ENCODE measurements at places on chromosomes 11 and 22. TPM values are rescaled to one million over a fixed set of nuclear protein-coding genes. Genes with fewer than 3 reads are reported as not detected.
A peak's percentile ranks its signal among the peaks of the same experiment; 100 is the strongest.

- peaks cover 14% of the 10 kb centered on the region for H3K4me1 ChIP-seq
- peak overlapping the region; percentile 49 for H3K4me3 ChIP-seq
- H3K36me3 ChIP-seq, result no peaks in the 10 kb centered on the region
Measured at GRCh38 chr22:46421267-46421666, 85.8 kb downstream of the TRMU start.

- no peaks in the 10 kb centered on the region for H3K36me3 ChIP-seq
- peaks cover 8% of the 10 kb centered on the region for H3K4me1 ChIP-seq
- no peak for DNase-seq
- H3K4me3 ChIP-seq, result no peak overlapping the region
Measured at GRCh38 chr22:24440718-24441405, 13.5 kb downstream of the ADORA2A start.

GRCh38 chr11:122258446-122259194 lies 142.6 kb upstream of the BLID start:
- no peaks in the 10 kb centered on the region for H3K4me1 ChIP-seq
- no peak for DNase-seq
- H3K27ac ChIP-seq, result no peak overlapping the region

- no peaks in the 10 kb centered on the region for H3K4me1 ChIP-seq
- peaks cover 5% of the 10 kb centered on the region for H3K27me3 ChIP-seq
- H3K4me3 ChIP-seq, result no peak overlapping the region
Measured at GRCh38 chr11:7844521-7844920, 47.8 kb upstream of the OR5P2 start.

DNA sequence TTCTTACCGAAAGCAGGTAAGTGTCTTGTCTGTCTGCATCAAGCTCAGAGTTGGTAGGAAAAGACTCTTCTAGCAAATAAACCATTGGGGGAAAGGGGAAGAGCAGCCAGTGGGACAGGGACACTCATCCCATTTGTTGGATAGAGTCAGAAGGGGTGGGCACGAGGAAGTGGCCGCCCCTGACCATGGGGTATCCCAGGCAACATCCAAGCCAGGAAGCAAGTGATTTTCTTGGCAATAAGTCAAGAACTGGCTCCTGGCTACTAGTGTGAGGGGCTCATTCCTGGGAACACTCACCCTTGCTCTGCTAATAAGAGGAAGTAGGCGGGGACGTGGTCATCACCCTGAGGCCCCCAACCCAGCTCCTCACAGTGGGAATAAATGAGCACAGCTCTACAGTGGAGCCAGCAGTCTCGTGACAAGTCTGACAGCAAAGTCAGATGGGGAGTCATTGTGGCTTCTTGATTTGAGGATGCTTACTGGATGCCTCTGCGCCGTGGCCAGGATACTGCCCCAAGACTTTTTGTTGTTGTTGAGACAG lies 6.7 kb downstream of the SLC25A18 start:
- H3K27me3 ChIP-seq, result peaks cover 2% of the 10 kb centered on the region
- no peaks in the 10 kb centered on the region for H3K4me1 ChIP-seq
- H3K4me3 ChIP-seq, result no peak overlapping the region
- no peaks in the 10 kb centered on the region for H3K36me3 ChIP-seq
- DNase-seq, result no peak

The TBX10 gene
- polyA plus RNA-seq, result not detected

DNA sequence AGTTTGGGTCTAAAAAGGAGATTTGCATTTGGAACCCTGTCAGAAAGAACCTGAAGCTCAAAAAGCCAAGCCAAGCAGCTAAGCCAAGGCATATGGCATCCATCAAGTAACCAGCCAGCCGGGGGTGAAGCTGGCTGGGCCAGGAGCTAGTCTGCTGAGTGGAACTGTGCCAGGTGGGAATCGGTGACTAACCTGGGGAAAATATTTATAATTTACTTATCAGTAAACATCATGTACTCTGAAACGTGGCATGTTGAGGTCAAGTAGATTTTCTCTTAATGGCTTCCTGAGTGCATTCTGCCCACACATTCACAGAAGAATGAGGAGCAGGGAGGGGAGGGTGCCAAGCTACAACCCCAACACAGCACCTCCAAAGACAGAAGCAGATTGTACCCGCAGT lies 70.5 kb upstream of the SESN3 start:
- H3K27ac ChIP-seq, result no peak overlapping the region
- H3K36me3 ChIP-seq, result no peaks in the 10 kb centered on the region
- H3K4me3 ChIP-seq, result no peak overlapping the region
- H3K4me1 ChIP-seq, result peaks cover 5% of the 10 kb centered on the region
- DNase-seq, result no peak

DNA sequence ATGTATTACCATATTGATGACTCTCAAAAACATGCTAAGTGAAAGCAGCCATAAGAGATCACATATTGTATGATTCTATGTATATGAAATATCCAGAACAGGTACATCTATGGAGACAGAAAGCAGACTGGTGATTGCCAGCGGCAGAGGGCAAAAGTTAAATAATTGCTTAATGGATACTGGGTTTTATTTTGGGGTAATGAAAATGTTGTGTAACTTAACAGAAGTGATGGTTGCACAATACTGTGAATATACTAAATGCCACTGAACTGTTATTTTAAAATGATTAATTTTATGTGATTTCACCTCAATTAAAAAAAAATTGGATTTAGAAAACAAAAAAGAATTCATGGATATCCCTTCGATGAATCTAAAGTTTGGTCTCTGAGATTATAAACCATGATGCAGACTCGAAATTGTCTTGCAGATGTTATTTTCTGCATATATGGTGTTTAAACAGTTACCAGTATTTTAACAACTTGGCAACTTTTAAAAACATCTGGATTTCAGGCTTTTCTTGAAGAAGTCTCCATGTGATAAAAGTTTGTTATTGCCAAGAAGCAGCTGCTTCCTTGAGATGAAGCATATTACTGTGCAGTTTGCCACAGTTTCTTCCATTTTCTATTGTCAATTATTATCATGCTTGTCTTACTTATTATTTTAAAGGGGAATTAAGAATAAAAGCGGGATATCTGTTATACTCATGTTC lies 38.1 kb downstream of the LARGE2 start:
- no peak overlapping the region for H3K4me3 ChIP-seq
- H3K27me3 ChIP-seq, result no peaks in the 10 kb centered on the region
- DNase-seq, result no peak
- peaks cover 1% of the 10 kb centered on the region for H3K4me1 ChIP-seq
- H3K27ac ChIP-seq, result no peak overlapping the region
- H3K36me3 ChIP-seq, result peaks cover 15% of the 10 kb centered on the region

DNA sequence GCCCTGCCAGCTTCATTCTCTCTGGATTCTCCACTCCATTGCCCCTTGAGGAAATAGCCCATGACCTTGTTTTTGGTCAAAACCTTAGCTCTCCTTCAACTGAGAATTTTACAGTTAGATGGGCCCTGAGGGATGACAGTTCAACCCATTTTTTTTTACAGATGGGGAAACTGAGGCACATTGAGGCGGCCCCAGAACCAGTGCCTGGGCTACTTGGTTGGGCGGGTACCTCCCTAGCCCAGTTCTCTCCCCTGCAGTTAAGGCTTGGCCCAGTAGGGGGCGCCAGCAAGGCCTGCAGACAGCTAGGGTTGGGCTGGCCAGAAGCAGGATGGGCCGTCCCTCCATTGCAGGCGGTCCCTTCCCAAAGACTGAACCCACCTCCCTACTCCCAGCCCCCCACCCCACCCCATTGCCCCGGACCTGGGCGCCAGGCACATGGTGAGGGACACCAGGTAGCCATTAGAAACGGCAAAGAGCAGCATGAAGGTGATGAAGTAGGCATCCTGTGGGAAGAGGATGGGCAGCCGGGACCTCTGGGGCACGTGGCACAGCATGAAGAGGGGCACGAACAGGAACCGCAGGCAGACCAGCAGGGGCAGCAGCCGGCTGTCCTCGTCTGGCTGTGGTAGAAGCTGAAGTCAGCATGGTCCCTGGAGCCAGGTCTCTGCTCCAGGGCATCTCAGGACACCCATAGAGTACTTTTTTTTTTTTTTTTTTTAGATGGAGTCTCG lies 7.6 kb downstream of the SLC29A2 start:
- H3K27me3 ChIP-seq, result no peaks in the 10 kb centered on the region
- no peak overlapping the region for H3K4me3 ChIP-seq
- DNase-seq, result peak; percentile 52
- no peak overlapping the region for H3K27ac ChIP-seq
- no peaks in the 10 kb centered on the region for H3K36me3 ChIP-seq

The ATG16L2 gene
- 11.4 TPM for polyA plus RNA-seq

DNA sequence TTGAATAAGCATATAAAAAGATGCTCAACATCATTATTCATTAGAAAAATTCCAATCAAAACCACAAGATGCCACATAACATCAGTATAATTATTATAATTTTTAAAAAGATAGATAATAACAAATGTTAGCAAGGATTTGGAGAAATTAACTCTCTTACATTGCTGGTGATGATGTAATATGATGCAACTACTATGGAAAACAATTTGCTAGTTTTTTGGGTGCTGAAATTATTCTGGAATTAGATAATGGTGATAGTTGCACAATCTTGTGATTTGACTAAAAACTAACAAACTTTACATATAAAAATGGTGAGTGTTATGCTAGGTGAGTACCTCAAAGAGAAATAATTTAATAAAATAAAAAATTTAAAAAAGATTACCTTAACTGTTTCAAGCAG lies 412.2 kb downstream of the LRRC4C start:
- no peak overlapping the region for H3K27ac ChIP-seq
- DNase-seq, result no peak
- H3K36me3 ChIP-seq, result no peaks in the 10 kb centered on the region
- H3K27me3 ChIP-seq, result peaks cover 3% of the 10 kb centered on the region

The OR52E4 gene
- polyA plus RNA-seq, result not detected

- DNase-seq, result no peak
Measured at GRCh38 chr22:48209473-48210197, 1447.2 kb downstream of the TBC1D22A start.

- no peaks in the 10 kb centered on the region for H3K36me3 ChIP-seq
- H3K27ac ChIP-seq, result no peak overlapping the region
- H3K27me3 ChIP-seq, result peaks cover 11% of the 10 kb centered on the region
- DNase-seq, result no peak
- H3K4me3 ChIP-seq, result no peak overlapping the region
Measured at GRCh38 chr11:4181782-4182721, 87.5 kb downstream of the RRM1 start.

The PAMR1 gene
- not detected for polyA plus RNA-seq

The APOBEC3C gene
- 468 TPM for polyA plus RNA-seq

GRCh38 chr22:47322854-47323253 lies 560.4 kb downstream of the TBC1D22A start:
- no peak overlapping the region for H3K4me3 ChIP-seq
- H3K4me1 ChIP-seq, result no peaks in the 10 kb centered on the region
- no peak for DNase-seq

The CHRM1 gene
- polyA plus RNA-seq, result not detected

DNA sequence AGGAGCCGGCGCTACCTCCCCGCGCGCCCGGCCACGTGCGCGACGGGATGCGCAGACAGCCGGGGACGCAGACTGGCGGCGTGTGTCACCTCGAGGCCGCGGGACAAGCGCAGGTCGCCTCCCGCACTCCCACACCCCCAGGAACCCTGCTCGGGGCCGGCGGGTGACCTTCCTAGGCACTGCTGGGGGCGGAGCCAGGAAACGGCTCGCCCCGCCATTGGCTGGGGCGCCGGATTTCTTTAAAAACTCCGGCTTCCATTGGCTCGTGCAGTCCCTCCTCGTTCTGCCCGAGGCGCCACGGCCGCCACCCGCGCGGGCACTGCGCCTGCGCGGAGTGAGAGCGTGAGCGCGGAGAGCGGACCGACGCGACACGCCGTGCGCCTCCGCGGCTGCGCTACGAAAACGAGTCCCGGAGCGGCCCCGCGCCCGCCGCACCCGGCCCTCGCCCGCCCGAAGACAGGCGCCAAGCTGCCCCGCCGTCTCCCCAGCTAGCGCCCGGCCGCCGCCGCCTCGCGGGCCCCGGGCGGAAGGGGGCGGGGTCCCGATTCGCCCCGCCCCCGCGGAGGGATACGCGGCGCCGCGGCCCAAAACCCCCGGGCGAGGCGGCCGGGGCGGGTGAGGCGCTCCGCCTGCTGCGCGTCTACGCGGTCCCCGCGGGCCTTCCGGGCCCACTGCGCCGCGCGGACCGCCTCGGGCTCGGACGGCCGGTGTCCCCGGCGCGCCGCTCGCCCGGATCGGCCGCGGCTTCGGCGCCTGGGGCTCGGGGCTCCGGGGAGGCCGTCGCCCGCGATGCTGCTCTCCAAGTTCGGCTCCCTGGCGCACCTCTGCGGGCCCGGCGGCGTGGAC lies at the start of gene PIM3:
Gene PIM3, plus strand, starts transcription at position 614 of the 846 bp plus-strand sequence. Its CDS starts 176 bp downstream, at position 790.
- peaks cover 17% of the 10 kb centered on the region for H3K27me3 ChIP-seq
- peak within 1 kb of the TSS; percentile 77 for H3K27ac ChIP-seq
- no peaks in the 10 kb centered on the region for H3K36me3 ChIP-seq
- peak within 1 kb of the TSS; percentile 79 for H3K4me3 ChIP-seq
- DNase-seq, result peak; percentile 95
- peaks cover 7% of the 10 kb centered on the region for H3K4me1 ChIP-seq

- peaks cover 25% of the 10 kb centered on the region for H3K27me3 ChIP-seq
- H3K27ac ChIP-seq, result peak overlapping the region; percentile 98
- peaks cover 13% of the 10 kb centered on the region for H3K36me3 ChIP-seq
Measured at GRCh38 chr11:18394928-18395734, 768 bp downstream of the LDHA start.

DNA sequence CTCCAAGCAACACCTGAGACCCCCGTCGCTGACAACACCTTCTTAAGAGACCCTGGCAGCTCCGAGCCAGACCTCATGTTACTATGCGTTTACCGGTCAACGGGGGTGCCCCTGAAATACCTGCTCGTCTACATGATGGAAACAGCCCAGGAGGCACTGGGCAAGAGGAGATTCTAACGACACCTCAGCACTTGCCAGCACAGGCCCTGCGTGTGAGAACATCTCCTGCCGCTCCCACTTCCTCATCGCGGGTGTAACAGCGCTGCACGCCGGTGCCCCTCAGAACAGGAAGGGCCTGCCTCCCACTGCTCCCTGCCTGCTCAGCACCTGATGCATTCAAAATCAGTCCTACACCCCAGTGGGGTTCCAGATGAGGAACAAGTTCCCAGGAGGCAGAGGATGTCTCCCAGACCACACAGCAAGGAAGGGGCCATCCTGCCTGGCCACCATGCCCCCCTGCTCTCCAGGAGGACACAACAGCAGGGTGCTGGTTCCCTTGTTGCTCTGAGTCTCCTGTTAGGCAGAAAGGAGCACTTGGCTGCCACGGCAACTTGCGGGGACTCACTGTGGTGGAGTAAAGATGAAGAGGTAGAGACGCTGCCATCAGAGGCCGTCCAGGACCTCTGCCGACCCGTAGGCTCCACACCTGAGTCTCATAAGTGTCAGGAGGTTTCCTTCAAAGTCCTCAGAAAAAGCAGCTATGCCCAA lies 2.1 kb downstream of the TOLLIP start:
- DNase-seq, result no peak
- H3K36me3 ChIP-seq, result no peaks in the 10 kb centered on the region
- peak overlapping the region; percentile 69 for H3K4me3 ChIP-seq
- peak overlapping the region; percentile 49 for H3K27ac ChIP-seq

The B4GAT1 gene
- 11.1 TPM for polyA plus RNA-seq

The GRM5 gene
- not detected for polyA plus RNA-seq

The C11orf42 gene
- not detected for polyA plus RNA-seq
